NCI-H1092 (cell line): ENCODE measurements at places on chromosomes 4 and X.

DNA sequence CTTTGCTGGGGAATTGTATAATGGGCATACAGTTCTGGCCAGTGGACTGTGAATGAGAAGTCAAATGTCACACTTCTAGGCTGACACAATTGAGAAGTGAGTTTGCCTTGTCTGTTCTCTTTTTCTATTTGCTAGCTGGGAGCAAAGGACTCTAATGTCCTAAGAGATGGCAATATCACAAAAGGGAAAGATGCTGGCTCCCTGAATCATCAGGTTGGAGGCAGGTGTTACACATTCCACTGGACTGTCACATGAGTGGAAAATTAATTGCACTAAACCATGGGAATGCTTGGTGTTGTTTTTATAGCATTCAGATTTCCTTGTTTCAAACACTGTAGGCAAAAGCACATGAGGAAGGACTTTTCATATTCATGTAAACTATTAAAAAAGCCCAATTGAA is 388.3 kb downstream of the ADAM29 start:
- no peak for DNase-seq

- DNase-seq, result no peak
These were observed 182.7 kb downstream of the ANK2 start for GRCh38 chr4:113232194-113232593.

GRCh38 chr4:71287305-71287704 is 51.5 kb upstream of the SLC4A4 start:
- no peak for DNase-seq

GRCh38 chrX:52349681-52350080 is 19.1 kb upstream of the XAGE2 start:
- DNase-seq, result no peak

- no peak for DNase-seq
These were observed 37.6 kb downstream of the MAGEA9 start for GRCh38 chrX:149819371-149819770.

GRCh38 chr4:77347351-77347966 is 190.5 kb downstream of the CCNG2 start:
- no peak for DNase-seq

GRCh38 chr4:71532407-71532806 is 193.6 kb downstream of the SLC4A4 start:
- no peak for DNase-seq

GRCh38 chr4:81919223-81919622 is 447.5 kb upstream of the RASGEF1B start:
- no peak for DNase-seq

DNA sequence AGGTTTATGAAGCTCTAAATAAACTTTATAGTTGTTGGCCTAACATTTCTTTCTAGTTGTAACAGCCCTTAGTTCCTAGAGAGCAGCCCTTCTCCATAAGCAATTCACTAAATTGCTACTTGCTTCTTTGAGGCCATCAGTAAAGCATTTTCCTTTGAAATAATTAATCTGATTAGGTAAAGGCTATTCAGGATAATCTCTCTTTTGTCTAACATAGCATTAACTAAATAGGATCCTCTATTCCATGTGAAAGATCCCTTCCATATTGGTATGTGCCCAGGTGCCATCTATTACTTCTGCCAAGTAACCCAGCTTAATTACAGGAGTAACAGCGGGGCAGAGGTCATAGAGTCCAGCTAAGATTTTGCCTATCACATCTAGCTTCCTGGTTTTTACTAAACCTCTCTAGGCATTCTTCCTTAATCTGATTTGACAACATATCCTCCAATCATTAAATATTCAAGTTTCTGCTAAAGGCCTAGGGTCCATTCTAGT is 1408.0 kb downstream of the PCDH18 start:
- DNase-seq, result no peak

DNA sequence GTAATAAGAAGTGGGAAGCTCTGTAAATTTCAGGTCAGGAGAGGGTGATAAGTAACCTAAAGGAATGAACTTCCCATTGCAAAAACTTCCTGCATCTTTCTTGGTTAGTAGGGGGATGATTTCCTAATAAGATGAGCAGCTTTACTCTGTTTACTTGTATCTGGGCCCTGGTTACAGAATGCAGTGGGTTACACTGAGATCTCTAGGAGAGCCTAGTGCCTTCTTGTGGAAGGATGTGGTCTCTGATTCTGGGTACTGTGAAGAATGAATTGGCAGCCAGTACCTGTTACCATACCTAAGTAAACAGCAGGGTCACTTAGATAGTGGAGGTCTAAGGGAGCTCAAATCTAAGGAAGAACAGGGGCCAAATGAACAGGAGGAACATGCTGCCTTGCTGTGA is 320.6 kb downstream of the ARHGAP10 start:
- no peak for DNase-seq

- DNase-seq, result no peak
These were observed 152.7 kb downstream of the SOWAHB start for GRCh38 chr4:76745240-76745639.

- no peak for DNase-seq
These were observed 48.1 kb upstream of the PLK4 start for GRCh38 chr4:127832585-127832984.

GRCh38 chrX:56503941-56504673 is 59.3 kb upstream of the UBQLN2 start:
- no peak for DNase-seq

GRCh38 chr4:6466756-6467381 is 5.5 kb downstream of the PPP2R2C start:
- DNase-seq, result no peak

DNA sequence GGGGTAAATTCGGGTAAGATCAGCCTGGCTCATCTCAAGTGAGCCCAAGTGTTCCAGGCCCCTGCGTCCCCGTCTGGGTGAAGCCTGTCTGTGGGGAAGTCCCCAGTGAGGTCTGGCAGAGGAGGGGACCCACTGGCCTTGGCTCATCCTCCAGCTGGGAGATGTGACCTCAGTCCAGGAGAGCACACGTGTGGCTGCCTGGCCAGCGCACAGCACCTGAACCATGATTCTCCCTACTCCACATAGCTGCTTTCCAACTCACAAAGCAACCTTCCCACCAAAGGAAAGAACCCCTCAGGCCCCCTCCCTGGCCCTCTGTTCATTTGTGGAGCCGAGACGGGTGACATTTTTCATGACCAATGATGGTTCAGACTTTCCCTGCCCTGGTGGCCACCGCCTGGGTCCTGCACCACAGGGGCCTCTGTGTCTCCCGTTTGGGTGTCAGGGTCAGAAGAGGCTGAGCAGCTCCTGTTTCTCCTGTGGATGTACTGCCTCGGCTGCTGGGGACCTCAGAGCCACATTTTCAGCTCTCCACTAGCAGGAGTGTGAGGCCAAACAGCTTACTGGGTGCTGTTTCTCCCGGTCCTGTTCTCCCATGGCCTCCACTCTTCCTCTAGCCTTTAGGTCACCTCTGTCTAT is 111.4 kb downstream of the CPZ start:
- DNase-seq, result no peak

DNA sequence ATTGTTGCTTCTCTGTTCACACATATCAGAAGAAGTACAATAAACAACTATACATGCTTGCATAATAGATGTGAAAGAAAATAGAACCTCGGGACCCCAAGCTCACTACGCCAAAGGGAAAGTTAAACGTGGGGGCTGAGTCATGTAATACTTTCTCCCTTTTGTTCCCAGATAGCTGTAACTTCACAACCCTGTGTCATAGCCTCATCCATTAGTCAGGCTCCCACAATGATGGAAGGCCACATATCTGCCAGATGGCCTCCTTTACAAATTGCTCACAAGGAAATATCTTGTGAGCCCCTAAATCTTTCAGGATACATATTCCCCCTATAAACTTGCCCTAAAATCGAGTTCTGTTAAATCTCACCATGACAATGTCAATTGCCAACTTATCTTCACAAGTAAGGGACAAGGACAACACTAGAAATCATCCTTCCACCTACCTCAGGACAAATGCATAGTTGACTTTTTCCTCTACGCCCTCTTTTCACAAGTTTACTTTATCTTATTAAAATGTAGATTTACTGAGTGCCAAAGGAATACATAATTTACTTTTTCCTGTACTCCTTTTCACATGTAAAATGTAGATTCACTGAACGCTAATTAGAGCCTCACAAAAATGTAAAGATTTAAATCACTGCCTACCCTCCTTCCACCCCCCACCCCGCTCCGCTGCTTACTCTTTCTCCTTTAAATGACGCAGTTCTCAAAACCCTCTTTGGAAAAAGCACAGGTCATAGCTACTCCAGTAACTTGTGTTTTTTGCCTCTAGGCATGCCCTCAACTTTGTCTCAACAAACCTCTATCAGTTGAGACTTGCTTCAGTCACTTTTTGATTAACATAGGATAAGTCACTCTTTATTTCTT is 477.1 kb downstream of the DTHD1 start:
- DNase-seq, result no peak

DNA sequence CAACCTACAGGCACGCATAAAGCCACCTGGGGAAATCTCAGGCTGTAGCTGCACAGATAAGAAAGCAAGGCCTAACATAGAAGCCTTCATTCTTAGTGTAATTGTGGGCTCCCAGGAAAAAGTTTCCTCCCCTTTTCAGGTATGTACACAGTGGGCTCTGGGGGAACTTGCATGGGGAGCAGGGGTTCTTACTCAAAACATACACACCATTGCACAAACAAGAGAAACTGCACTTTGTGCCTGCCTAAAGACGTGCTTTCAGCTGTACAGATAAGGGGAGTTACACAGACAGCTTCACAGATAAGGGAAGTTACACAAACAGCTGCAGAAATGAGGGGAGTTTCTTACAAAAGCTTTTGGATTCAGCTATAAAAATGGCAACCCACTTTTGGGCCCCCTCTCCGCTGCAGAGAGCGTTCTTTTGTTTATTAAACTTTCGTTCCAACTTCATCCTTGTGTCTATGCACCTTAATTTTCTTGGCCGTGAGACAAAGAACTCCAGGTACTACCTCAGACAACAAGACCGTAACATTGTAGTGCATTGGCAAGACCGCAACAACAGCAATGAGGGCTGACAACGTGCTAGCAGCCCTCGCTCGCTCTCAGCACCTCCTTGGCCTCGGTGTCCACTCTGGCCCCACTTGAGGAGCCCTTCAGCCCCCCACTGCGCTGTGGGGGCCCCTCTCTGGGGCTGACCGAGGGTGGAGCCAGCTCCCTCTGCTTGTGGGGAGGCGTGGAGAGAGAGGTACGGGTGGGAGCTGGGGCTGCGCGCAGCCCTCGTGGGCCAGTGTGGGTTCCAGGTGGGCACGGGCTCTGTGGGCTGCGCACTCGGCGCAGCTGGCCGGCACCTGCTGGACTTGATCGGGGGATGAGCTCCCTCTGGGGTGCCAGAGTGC is 317.5 kb downstream of the RAPGEF2 start:
- DNase-seq, result no peak

GRCh38 chr4:39126256-39127095 is 55.9 kb upstream of the WDR19 start:
- no peak for DNase-seq

DNA sequence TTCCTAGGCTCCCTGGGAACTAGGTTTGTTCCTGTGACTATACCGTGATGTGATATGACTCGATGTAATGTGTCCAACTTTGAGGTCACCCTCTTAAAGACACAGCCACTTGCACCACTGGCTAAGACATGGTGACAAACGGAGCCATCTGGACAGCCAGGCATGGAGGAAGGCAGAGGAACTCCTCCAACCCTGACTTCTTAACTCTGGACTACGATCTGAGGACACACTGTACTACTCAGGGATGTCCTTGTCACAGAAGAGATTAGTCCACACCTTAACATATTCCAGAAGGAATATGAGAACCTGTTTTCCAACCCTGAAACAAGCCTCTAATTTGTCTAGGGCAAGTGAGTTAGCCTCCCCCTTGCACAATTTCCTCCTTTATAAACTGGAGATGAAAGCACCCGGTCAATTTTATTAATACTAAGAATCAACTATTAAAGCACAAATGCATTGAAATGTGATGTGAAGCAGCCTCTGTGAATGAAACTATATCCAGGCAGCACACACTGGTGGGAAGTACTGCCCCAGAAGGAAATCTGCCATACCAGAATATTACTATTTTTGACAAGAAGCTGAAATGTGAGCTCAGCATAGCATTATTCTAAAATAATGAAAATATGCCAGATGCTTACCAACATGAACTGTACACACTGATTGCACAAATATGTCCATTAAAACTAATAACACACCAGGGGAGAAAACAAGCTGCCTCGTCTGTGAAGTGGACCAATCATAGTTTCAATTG is 47.3 kb downstream of the TSPAN5 start:
- no peak for DNase-seq

DNA sequence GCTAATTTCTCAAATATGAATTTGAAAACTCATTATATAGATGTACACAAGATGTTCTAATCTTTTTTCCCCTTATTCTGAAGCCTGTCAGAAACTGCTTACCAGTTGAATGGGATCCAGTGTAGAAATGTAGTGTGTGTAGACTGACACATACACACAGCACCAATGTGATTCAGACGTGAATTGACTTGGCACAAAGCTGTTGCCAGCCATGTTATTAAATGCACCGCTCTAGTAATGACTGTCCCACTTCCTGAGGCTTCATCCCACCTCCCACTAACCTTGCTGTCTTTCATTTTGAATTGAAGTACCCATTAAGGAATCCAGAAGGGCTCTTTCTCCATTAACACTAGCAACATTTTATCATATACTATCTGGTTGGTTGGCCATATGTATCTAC is 146.6 kb downstream of the PPA2 start:
- DNase-seq, result no peak

DNA sequence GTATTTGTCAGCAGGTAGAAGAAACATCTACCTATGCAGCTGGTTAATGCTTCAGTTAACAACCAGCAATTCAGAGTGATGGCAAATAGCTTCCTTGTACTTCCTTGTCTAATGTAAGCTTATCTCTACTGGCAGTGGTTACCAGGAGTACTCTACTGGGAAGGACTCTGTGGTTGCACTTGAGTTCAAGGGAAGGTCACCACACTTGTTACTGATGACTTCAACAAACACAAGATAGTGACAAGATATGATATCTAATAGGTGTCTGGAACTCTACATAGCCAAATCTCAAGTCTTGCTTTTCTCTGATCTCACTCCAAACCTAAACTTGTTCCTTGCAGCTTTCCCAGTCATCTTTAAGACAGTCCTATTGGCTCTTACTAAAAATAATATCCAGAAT is 1644.9 kb upstream of the TENM3 start:
- DNase-seq, result no peak

DNA sequence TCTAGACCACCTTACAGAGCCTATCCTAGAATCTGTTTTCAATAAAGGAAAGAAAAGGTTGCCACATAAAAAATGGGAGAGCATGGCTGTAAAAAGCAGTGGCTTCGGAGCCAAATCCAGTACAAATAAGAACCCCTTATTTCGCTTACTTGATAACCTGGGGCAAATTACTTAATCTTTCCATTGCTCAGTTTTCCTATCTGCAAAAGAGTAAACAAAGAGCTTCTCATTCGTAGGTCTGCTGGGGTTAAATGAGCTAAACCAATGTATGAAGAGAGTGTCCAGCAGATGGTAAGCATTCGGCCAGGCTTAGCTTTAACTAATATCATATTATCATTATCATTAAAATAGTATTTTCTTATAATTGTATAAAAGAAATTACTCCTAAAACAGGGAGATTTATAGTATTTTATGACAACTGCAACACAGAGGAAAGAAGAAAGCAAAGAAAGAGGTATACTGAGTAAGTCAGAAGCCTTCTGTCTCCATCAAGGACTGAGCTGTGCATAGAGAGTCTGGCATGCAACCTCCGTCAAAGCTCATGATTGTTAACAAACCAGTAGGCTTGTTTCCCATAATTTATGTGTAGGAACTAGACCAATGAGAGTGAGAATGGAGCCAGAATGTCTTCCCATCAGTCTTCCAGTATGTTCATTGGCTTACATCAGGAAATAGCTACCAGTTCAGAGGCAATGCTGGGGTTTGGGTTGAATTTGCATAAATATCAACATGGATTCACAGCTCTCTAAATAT is 364.9 kb downstream of the UNC5C start:
- no peak for DNase-seq

GRCh38 chrX:16480049-16480448 is 169.9 kb upstream of the S100G start:
- no peak for DNase-seq
